G401 (cell line): ENCODE measurements at places on chromosomes 5 and 9.

GRCh38 chr9:121447321-121447834 lies 52.3 kb downstream of the GGTA1 start:
- DNase-seq: no peak

DNA sequence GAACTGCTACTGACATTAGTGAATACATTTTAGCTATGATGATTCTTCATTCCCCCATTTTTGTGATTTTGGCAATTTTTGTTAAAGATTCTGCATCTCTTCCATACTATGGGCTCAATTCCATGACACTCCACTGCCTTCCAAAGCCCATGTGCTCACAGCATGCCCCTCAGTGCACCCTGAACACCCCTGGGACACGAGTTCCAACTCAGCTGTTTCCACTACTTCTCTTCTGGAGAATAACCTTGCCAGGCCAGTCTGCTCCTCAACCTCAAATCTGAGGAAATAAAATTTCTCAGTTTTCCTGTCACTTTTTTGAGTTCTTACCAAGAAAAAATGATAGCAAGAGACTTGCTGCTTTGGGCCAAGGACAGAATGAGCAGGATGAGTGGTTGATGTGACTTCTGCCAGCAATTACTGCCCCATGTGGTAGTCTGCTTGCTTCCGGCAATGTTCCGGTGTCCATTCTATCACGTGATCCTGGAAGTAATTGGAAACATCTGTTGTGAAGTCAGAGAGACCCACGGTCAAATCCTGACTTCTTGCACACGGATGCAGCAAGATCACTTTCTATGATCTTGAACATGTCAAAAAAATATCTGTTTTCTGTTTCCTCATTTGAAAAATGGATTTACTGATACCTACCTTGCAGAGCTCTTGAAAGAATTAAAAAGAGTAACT lies 58.3 kb downstream of the EGFLAM start:
- DNase-seq: peak; percentile 9

DNA sequence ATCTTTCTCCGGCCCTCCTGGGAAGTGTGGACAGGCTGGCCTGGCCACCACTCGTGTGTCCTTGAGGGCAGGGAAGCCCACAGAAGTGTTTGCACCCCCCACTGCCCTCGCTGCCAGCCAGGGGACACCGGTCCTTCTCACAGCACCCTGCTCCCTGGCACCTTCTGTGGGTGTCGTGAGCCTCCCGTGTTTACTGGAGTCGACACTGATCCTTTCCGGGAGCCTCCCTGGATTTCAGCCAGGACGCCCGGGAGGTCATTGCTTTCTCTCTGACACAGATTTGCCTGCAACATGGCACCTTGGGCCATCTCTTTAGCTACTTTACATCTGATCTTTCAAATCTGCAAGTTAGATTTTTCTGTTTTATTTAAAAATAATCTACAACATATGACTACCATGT lies 120.4 kb upstream of the CACNA1B start:
- DNase-seq: peak; percentile 23

DNA sequence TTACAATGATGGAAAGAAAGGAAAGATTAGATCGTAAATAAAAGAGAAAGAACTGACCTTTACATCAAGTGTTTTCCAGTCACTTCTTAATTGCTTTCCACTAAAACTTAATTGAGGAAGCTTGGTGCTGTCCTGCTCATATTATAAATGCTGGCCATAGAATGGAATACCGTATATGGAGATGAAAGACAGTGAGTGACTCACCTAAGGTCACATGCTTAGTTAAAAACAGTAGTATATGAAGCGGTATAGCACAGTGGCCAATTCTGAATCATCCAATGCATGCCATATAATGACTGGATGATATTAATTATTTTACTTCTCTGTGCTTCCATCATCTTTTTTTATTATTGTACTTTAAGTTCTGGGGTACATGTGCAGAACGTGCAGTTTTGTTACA lies 482.4 kb upstream of the SGCD start:
- DNase-seq: no peak

DNA sequence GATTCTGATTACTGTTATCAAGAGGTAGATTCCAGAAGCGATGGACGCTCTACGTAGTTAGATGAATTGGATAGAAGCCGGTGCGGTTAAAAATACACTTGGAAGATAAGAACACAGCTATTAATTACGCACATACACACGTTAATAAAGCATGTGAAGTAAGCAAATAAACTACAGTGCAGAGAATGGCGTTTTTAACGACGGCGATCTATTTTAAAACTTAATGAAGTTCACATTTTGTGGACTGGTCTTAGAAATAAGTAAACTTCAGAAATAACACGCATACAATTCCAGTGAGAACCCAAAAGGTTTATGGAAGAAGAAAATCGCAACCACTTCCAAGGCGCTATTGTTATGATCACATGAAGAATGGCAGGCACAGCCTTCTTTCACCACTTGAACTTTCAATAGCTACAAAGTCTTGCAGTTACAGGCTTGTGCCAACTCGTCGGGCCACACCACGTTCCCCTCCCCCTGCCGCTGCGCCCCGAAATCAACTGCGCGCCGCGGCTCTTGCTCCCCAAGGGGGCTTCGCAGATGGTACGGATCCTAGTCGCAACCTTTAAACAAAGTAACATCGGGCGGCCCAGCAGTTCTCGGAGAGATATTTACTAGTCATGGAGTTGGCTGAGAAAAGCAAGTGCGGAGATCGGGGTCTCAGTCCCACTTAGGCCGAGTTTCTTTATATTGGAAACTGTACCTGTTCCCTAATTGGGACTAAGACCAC lies 866 bp upstream of the SEMA6A start:
- DNase-seq: peak; percentile 69

- DNase-seq: no peak
Measured at GRCh38 chr5:39441838-39442237, 17.1 kb upstream of the DAB2 start.

GRCh38 chr5:7395432-7395946 lies 449 bp upstream of the ADCY2 start:
- no peak for DNase-seq

DNA sequence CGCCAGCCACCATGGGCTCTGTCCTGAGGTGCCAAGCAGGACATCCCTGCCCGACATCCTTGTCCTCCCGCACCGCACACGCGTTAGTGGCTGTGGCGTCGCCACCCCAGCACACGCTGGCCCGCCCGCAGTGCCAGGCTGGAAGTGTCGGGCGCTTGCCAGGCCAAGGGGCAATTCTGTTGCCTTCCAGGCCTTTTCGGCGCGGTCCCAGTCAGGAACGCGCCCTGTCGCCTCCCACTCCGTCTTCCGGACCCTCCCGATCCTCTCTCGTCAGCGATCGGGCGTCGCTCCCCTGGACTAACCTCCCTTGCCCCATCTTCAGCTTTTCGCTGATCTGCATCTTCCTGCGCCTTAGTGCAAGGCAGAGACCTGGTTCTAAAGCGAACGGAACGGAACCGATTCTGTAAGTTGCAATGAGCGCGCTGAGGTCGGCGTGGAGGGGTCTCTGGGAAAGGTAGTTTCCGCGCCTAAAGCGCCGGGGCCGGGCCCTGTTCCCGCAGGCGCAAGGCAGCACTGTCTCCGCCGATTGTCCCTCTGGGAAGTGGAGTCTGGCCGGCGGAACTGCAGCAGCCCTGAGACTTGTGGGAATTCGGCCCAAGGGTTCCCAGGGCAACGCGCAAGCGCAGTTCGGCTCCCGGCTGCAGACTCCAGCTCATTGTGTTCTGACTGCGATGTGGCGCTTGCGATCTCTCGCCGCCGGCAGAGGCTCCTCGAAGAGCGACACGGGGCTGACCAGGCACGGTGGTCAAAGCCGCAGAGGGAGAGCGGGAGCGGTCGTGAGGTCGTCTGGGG lies at the start of gene ZNF454:
ZNF454 (plus strand) TSS at position 630 of the 792 bp plus-strand sequence. CDS start 1,594 bp downstream, outside the sequence.
- DNase-seq: peak; percentile 96

- DNase-seq: no peak
Measured at GRCh38 chr5:113118298-113118697, 141.7 kb downstream of the DCP2 start.

DNA sequence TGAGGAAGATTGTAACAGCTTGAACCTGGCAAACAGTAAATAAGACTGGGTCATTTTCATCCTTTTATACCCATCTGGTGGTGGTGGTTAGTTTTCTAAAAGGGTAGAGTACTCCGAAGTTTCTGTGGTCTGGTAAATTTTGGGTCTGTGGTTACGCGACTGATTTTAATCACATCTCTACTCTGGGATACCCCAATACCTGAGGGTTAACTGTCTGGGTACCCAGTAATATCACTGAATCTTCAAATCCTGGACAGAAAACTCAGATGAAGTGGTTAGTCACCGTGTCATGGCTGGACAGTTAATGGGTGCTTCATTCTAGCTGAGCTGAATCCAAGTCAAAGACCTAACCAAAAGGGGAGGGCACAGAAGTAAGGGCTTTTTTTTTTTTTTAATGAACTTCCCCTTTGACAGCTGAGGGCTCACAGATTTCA lies 474.2 kb downstream of the GADD45G start:
- no peak for DNase-seq

- DNase-seq: no peak
Measured at GRCh38 chr5:135546912-135547311, 11.1 kb upstream of the NEUROG1 start.

DNA sequence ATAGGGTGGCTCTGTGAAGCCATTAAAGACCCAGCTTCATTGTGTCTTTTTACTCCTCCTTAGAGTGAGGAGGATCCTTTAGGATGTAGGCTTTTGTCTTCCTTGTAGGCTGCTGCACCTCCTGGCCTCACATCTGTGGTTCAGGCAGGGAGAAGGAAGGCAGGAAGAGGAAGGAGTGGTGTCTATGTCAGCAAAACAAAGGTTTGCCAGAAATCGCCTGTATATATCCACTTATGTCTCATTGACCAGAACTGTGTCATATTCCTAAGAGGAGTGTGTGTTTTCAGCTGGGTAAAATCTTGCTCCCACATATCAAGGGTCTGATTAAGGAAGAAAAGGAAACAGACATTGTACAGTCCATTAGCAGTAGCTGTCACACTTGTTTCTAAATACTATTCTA lies 213.8 kb downstream of the ARHGAP26 start:
- no peak for DNase-seq

DNA sequence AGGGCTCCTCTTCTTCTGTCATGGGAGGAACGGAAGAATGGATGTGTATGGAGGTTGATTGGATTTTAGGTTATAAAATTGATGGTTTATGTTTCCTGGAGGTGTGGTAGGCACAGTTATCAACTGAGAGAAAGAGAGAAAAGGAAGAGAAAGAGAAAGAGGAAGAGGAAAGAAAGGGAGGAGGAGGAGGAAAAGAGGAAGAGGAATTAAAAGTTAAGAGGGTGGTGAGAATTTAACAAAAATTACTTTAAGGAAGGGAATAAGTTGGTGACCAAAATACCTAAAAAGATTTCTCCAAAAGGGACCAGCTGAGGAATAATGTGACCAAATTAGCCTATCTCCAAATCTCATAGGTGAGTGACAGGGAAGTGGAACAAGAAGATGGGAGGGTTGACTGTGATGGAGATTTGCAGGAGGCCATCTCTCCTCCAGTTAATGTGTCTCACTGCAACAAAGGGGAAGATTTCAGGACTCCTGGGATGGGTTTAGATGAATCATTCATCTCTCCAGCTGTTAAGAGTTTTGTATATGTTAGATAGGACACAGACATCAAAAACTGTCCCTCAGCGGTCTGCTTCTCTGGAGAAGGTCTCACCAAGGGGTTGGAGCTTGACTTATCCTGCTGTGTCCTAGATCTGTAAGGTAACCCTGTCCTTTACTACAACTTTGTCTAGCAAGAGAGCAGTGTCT lies 76.0 kb upstream of the TMC1 start:
- DNase-seq: no peak

DNA sequence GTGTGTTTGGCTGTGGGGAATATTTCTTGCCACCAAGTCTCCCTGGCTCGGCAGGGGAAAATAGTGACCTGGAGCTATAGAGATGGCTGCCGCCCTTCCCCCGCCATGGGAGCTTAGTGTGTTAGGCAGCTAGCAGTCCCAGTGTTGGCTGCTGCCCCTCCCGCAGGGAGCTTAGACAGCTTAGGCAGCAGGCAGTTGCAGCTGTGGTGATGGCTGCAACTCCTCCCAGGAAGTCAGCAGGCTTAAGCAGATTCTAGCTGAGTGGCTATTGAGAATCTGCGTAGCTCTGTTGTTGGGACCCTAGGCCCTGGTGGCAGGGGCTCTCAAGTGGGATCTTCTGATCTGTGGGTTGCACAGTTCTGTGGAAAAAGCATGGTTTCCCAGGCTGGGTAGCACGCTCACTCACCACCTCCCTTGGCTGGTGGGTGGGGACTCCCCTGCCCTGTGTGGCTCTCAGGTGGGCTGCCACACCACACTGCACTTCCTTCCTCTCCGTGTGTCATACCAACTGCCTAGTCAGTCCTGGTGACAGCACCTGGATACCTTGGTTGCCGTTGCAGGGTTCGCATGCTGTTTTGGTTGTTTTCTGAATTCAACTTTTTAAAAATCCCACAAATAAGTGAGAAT lies 9.3 kb downstream of the OR1N2 start:
- no peak for DNase-seq

- DNase-seq: no peak
Measured at GRCh38 chr5:140178086-140178410, 3.1 kb downstream of the CYSTM1 start.

GRCh38 chr5:141686648-141687416 lies 4.8 kb upstream of the ARAP3 start:
- no peak for DNase-seq

DNA sequence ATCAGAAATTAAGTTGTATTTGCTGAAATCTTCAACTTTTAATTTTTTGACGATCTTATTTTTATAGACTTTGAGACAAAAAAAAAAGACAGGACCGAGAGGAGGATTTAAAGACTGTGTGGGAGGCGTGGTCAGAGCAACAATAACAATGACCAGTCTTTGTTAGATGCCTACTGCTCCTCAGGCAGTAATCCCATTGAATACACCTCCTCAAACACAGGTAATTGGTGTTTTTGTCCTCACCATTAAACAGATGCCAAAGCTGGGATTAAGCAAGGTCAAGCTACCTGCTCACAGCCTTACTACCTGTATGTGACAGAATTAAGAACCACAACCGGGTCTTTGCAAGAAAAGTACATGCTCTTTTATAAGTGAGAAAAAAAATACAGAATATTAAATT lies 233.3 kb upstream of the GRAMD2B start:
- no peak for DNase-seq
